ENCODE measurements at places on chromosomes 4 and X.

DNA sequence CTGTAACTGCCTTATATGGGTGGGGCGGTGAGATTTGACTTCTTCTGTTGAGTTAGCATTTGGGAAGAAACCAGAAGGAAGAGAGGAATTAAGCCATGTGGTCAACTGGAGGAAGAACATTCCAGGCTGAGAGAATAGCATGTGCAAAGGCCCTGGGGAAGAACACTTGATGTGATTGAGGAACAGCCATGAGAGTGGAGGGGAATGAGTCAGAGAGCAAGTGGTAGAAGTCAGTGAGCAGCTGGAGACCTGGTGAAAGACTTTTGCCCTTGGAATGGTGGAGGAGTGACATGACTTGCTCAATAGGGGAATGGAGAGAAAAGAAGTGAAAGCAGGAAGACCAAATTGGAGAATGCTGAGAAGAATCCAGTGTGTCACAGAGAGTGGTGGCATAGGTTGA is 327.8 kb upstream of the HAND2 start:
- DNase-seq: no peak

GRCh38 chr4:17740702-17741101 is 40.7 kb downstream of the FAM184B start:
- DNase-seq: no peak

- no peak for DNase-seq
Measured at GRCh38 chrX:793216-793770, 162.7 kb downstream of the SHOX start.

DNA sequence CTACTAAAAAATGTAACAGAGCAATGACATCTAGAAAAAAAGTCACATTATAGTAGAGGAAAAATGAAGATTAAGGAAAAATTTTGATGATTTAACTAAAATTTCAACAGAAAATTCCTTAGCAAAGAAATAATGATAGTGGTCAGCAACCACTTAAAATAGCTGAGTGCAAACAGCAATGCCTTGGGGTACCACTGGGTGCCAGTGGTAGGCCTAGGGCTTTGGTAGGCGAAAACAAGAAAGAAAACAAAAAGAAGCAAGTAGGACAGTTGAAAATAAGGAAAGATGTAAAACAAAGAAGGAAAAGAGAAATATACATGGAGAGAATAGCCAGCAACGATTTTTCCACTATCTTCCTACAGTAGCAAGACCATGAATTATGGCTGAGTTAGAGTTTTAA is 313.5 kb upstream of the IRS4 start:
- DNase-seq: no peak

- no peak for DNase-seq
Measured at GRCh38 chr4:115076691-115077090, 36.7 kb downstream of the NDST4 start.

- DNase-seq: no peak
Measured at GRCh38 chrX:78330540-78330939, 3.1 kb upstream of the CYSLTR1 start.

GRCh38 chr4:794900-795725 is 30.8 kb downstream of the CPLX1 start:
- no peak for DNase-seq

- DNase-seq: no peak
Measured at GRCh38 chr4:43547561-43547960, 655.0 kb downstream of the GRXCR1 start.

DNA sequence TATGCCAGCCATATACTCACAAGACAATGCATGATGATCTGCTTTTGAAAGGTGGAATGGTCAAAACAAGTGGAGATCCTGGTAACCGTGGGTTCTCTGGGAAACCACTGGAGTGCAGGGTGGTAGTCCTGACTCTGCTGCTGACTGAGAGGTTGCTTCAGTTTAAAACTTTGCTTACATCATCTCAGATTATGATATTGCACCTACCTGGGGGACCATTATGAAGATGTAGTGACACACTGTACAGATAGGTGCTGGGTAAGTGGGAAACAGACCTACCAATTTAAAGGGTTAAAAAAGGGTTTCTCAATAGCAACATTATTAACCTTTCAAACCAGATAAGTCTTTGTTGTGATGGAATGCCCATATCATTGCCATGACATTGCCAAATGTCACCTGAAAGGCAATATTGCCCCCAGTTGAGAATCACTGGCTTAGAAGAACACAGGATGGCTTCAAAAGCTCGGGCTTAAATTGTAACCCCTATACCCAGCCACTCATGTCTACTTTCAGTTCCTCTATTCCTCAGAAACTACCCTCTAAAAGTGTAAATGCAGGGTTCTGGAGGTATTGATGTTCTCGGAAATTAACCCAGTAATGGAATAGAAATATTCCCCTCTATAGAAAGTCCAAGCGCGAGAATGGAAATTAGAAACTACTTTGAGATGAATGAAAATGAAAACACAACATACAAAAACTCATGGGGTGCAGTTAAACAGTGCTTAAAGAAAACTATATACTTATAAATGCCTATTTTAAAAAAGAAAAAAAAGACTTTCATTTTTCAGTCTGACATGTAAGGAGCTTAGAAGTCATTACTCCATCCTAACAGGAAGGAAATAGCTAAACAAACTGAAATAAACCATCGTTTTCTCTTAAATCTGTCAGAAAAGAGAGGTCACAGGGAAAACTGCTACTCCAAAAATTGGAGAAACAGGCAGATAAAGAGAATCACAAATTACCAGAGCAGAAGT is 65.8 kb downstream of the ARHGEF6 start:
- no peak for DNase-seq

DNA sequence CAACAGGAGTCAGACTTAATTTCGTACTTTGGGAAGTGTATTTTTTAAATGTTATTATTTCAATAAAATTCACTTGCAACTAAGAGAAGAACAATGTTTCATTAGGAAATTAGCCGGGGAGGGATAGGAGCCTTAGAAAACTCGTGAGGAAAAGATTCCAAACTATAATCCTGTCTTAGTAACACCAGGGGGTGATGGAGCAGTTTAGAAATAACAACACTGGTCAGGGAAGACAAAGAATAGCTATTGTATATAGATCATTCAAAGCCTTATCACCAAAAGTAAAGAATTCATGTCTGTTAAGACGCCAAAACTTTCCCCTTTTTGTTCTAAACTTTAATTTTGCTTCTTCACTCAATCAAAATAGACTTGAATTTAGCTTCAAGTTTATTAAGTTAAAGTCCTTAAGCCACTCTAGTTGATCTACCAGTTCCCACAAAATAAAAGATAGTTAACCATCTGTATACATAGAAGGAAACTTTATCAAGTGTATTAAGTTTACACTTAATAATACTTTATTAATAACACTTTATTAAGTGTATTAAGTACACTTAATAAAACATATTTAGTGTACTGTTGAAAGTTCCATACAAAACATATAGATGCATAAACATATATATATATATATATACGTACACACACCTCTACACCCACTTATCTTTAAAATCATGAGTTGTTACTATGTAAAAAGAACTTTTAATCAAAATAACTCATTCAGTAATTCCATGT is 60.5 kb downstream of the ARAP2 start:
- no peak for DNase-seq

GRCh38 chrX:39985551-39985950 is 112.2 kb downstream of the BCOR start:
- DNase-seq: no peak

- no peak for DNase-seq
Measured at GRCh38 chr4:136554033-136554432, 978.3 kb downstream of the PCDH18 start.

GRCh38 chrX:19829814-19830213 is 57.6 kb downstream of the SH3KBP1 start:
- DNase-seq: no peak

DNA sequence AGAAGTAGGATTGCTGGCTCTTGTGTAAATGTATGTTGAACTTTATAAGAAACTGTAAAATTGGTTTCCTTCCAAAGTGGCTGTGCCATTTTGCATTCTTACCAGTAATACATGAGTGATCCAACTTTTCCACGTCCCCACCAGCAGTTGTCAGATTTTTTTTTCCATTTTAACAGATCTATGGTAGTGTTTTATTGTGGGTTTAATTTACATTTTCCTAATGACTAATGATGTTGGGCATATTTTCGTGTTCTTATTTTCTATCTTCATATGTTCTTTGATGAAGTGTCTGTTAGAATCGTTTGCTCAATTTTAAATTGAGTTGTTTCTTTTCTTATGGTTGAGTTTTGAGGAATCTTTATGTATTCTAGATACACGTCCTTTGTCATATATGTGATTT is 56.2 kb downstream of the PHEX start:
- no peak for DNase-seq

DNA sequence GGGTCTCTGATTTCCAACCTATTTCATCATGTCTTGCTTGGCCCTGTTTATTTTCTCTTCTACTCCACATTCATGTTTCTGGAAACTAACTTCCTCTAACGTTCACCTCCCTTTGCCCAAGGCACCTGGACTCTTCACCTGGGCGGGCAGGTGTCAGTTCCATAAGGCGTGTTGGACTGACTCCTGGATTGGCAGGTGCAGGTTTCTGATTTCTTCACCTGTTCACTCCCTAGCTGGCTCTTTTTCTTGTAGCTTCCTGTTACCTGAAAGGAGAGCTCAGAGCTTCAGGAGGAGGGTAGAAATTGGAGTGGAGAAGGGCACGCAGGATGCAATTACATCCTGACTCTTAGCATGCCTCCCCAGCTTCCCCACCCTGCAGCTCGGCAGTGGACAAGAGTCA is 350.8 kb upstream of the KLF3 start:
- DNase-seq: no peak

DNA sequence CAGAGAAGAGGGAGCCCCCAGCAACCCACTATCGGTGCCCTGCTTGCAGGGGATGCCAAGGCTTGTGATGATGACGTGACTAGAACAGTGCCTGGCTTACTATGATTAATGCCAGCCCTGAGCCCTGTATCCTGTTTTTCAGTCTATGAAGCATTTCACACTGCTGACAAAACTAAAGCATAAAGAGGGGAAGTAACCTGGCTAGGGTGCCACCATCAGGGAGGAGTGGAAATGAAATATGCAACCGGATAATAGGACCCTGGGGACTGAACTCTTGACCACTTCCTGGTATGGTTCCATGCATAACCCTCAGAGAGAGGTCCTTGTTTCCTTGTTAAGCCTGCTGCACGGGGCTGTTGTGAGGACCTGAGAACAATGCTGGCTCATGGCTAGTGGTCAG is 50.3 kb downstream of the MED28 start:
- DNase-seq: no peak

GRCh38 chrX:107744868-107745267 is 30.7 kb downstream of the TSC22D3 start:
- no peak for DNase-seq

DNA sequence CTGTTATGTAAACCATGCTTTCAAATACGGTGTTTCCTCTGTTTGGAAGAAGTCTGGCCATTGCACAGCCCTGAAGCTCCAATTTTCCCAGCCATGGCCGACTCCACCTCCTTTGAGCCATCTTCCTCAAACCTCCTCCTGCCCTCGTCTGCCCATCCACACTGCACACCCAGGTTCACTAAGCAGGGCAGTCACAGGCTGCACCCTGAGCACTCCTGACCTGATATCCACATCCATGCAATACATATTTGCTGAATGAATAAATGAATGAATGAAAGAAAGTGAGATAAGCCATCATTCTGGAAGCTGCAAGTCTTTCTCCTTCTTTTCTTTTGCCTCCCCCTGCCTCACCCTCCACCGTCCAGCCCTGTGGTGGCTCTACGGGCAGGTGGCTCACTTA is 22.2 kb downstream of the XG start:
- no peak for DNase-seq

DNA sequence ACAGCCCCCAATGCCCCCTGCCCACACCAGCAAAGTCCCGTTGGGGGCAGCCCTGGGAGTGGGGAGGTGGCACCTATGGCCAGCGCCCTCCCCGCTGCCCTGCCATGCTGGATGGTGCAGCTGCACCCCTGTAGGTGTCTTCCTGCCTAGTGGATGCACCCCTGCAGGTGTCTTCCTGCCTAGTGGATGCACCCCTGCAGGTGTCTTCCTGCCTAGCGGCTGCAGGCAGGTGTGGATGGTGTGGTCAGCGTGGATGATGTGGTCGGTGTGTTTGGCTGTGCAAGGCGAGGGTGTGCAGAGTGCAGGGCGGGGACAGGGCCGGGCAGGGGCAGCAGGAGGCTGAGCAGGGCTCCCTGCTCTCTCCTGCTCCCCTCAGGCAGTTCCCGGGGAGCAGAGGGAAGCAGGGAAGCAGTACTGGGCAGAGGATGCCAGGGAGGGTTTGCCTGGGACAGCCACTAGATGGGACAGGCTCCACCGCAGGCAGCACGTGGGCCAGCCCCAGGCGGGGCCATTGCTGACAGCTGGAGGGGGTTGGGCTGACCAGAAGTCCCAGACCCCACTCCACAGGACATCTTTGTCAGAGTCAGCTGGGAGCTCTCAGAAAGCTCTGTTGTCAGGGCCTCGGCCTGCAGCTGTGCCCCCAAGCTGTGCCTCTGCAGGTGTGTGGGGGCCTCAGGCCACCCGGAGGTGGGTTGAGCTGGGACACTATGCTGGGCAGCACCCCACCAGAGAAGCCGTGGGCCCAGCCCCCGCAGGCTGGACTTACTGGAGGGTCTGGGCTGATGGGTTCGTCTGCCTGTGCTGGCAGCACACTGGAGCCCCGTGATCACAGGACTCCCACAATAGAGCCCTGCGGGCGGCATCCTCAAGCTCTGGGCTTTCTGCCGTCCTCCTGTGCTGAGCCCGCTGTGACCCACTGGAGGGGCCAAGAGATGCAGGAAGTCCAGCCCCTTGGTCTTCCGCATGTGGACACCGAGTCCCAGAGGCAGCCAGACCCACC is 23.7 kb downstream of the DOK7 start:
- DNase-seq: no peak

GRCh38 chrX:100680756-100681155 is 36.8 kb downstream of the SRPX2 start:
- DNase-seq: no peak
